ENCODE measurements at places on chromosomes 7 and 10.

DNA sequence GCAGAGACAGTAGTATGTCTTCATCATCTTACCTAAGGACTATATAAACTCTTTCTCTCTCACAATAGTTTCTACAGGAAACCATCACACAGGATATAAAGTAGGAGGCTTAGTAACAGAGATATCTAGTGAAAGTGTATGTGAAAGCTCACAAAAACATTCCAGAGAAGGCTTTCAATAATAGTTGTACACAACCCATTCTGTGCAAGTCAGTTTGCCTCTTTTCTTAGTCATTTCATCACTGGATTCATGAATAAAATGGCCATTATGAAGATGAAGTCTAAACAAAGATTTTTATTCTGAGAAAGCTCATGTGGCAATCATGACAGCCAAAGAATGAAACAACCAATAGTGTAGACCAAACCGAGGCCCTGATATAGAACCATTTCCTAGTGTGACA lies 178.8 kb downstream of the GNAT3 start:
- DNase-seq, result no peak

DNA sequence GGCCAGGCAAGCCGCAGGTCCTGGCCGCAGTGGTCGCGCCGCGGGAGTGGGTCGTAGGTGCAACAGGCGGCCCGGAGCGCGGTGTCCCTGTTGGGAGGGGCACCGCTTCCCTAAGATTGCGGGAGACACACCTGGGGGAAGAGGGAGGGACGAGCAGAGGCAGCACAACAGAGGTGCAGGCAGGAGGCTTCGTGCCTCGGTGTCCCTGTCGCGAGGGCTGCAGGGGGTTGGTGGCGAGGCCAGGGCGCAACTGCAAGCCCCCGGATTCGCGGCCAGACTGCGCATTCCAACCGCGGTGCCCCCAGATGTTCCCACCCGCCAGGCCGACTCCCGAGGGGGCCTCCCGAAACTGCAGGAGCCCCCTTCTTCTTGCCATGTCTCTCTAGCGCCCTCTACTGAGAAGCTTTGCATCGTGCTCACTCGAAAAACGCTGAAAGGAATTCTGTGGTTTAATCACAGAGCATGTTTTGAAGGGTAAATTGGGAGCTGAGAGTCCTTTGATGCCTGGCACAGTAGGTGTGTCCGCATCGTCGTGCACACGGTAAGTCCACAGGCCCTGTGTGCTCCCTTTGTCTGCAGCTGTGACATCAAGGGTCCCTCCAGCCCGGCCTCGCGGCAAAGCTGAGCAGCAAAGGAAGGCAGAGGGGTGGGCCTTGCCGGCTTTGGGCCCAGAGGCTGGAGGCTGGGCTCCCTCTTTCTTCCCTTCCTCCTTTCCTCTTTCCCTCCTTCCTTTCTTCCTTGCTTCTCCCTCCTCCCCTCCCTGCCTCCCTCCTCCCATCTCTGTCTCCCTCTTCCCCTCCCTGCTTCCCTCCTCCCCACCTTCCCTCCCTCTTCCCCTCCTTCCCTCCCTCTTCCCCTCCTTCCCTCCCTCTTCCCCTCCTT lies 6.2 kb upstream of the MBL2 start:
- DNase-seq, result no peak

DNA sequence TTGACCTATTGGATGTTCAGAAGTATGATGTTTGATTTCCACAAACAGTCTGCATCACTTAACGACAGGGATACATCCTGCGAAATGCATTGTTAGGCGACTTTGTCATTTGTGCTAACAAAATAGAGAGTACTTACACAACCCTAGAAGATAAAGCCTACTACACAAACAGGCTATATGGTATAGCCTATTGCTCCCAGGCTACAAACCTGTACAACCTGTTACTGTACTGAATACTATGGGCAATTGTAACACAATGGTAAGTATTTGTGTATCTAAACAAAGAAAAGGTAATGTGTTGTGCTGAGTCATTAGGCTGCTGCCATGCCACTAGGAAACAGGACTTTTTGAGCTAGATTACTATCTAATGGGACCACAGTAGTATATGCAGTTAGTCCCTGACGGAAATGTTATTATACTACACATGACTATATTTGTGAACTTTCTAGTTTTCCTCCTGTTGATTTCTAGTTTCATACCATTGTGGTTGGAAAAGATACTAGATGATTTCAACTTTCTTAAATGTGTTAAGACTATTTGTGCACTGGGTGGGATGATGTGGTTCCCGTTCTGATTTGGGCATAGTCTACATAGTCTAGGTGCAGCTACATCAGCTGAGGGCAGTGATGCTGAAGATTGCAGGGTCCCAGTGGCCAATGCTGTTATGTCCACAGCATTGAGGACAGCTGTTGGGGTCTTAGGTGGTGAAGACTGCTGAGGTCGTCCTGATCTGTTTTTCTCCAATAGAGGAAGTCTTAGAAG lies 161.7 kb downstream of the HTR7 start:
- DNase-seq, result no peak

GRCh38 chr7:2585446-2585845 lies 26.7 kb downstream of the IQCE start:
- no peak for DNase-seq

DNA sequence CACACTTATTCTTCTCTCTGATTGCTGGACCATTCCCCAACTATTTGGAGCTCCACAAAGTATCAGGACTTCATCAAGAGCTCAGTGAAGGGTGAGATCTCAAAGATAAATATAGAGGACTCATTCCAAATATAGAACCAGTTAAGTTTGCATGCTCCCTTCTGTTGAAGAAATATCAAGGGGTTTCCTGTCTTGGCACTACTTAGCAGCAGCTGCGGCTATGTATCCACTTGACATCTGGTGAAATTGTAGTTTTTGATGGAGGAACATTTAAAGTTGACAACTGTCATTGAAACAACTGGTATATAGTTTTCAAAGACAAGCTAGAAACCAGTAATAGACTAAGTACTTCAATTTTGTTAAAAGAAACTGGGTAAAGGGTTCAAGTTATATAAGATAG lies 1.0 kb upstream of the SPAG6 start:
- DNase-seq, result no peak

DNA sequence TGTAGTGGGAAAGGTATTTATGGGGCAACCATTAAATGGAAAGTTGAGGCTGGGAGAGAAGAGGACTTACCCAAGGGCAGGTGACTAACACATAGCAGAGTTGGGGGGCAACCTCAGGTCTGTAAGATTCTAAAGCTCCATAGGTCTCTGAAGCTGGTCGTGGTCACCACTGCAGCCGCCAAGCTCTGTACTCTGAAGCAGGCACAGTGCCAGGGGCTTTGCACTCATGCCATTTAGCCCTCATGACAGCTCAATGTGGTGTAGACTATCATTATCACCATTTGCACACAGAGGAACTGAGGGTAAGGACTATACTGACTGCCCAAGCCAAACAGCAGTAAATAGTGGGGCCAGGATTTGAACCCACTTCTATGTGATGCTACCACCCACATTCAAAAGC lies 32.5 kb upstream of the TMEM273 start:
- DNase-seq, result no peak

DNA sequence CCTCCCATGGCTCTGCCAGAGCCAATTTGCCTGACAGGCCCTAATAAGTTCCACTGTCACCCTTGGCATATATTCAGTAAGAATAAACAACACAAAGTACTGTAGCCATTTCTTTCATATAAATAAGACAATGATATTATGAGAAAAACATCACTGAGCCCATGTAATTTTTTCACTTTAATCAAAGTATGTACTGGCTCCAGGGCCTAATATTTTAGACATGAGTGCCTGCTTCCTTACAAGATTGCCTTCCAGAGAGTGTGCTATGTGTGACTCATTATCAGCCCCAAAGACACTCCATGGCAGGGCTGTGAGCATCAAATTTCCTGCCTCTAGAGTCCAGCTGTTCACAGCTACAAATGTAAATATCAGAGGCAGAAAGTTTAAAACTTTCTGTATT lies 297.6 kb downstream of the LHFPL3 start:
- DNase-seq, result no peak

GRCh38 chr10:70535001-70535400 lies 56.4 kb downstream of the PALD1 start:
- DNase-seq, result no peak

DNA sequence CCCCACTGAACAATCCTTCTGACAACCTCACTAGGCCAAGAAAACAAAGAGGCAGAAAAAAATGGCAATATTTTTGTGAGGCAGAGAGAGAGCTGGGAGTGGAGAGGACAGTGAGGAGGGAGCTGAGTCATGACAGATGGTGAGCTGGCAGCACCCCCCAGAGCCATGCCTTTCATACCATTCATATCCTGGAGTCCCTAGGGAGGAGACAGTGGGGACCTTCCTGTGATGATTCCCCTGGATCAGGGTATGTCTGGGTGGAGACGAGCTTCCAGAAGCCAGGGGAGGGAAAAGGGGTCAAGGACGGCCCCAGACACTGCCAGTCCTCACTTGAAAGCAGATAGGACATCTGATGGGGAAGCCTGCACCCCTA lies 160.5 kb downstream of the ADAM12 start:
- DNase-seq, result no peak

- no peak for DNase-seq
These were observed 108.0 kb upstream of the KMT2E start for GRCh38 chr7:104906032-104906431.

GRCh38 chr7:19352305-19352695 lies 207.1 kb upstream of the FERD3L start:
- no peak for DNase-seq

DNA sequence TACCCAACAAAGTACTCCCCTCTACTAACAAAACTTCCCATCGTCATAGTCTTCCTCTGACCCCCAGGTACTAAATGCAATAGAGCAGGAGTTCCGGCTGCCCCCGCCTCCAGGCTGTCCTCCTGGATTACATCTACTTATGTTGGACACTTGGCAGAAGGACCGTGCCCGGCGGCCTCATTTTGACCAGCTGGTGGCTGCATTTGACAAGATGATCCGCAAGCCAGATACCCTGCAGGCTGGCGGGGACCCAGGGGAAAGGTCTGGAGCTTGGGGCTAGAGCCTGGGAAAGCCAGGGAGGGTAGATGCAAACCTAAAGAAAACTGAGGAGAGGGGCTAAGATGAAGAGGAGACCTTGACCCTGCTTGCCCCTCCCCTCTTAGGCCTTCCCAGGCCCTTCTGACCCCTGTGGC lies 15.3 kb downstream of the EPHB6 start:
- DNase-seq, result no peak

GRCh38 chr7:112437072-112437471 lies 13.2 kb upstream of the IFRD1 start:
- DNase-seq, result no peak

DNA sequence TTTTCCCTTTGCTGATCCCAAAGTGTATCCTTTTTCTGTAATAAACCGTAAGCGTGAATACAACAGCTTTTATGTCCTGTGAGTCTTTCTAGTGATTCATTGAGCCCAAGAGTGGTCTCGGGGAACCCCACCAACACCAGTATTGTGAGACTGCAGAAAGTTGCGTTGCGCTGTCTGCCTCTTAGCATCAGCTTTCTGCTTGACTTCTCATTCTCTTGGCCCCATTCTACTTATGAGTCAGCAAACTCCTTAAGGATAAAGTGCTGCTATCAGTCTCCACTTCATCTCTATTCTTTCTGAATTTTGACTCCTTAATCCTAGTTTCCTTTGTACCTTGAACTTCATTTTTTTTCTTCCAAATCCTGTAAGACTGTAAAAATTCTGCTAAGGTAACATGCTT lies 184.3 kb upstream of the MBL2 start:
- no peak for DNase-seq

GRCh38 chr10:105094048-105094447 lies 453.0 kb downstream of the SORCS3 start:
- DNase-seq, result no peak

GRCh38 chr10:48649349-48649944 lies 35.2 kb upstream of the WDFY4 start:
- DNase-seq, result no peak

DNA sequence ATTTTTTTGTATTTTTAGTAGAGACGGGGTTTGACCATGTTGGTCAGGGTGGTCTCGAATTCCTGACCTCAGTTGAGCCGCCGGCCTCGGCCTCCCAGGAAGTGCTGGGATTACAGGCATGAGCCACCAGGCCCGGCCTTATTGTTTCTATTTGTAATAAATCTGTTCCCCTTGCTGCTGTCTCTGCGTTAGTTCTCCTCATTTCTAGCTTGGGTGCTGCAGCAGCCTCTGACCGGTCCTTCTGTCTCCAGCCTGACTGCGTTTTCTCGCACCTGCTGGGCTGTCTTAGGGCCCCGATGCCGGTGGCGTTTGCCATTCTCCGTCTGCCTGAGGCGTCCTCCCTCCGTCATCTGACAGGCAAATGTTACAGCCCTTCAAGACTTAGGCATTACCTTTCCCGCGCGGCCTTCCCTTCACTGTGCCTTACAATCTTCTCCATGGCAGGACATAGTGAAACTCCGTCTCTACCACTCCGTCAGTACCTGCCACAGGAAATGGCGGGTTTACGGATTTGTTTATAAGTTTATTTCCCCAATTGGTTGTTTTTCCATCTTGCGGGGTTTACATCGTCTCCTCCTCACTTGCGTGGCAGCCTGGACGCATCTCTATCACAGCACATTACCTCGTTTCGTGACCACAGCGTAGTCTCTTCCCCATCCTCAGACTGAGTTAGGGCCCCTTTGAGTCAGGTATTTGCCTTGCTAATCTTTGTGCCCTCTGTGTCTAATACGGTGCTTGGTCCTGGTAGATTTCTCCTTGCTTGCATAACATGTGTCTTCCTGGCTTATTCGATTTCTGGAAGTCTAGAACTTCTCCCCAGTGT lies 2.3 kb upstream of the GIMAP8 start:
- DNase-seq, result no peak

- no peak for DNase-seq
These were observed 60.7 kb upstream of the SLC13A1 start for GRCh38 chr7:123260428-123260960.

DNA sequence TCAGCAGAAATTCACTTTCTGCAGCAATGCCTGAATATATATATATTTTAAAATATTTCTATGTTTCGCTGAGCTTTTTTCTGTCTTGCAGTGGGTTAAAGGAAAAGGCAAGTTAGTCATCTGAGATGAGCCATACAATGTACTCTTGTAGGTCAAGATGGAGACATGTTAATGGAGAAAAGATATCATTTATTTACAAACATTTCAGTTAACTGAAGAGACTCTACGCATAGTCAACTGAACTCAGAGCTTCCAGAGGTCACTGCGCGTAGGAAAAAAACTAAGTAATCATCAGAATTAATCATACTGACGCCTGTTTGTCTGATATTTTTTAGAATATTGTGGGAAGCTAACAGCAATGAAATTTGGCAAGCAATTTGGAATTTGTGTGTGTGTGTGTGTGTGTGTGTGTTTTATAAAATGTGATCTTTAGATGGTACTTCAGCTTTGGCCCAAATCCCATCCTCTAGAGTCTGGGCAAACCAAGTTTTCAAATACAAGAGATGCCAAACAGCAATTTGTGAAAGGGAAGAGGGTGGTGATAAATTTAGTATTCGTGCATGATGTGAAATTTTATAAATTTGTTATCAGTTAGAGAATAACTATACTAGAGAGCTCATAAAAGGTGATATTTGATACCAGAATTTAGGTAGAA lies 193.9 kb upstream of the AGR3 start:
- no peak for DNase-seq

DNA sequence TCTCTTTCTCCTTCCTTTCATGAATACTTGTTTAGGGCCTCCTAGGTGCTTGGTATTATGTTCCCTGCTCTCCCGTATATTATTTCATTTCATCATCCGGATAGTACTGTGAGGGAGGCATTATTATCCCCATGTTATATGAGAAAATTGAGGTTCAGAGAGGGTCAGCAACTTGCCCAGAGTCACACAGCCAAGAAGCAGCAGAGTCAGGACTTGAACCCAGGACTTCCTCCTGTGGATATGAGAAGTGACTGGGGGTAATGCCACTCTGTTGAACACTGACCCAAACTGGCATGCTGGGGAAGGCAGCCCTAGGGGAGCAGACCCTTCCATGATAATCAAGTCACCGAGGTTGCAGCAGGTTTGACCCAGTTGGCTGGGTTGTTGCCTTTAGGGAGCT lies 8.2 kb upstream of the SFRP5 start:
- no peak for DNase-seq

Data from activated naive CD4-positive, alpha-beta T cell treated with anti-CD3 and anti-CD28 coated beads, Interleukin-2, amount 50 U/mL, for 16 hours (primary cell).